ENCODE measurements at places on chromosomes 2 and 18. TPM values are rescaled to one million over a fixed set of nuclear protein-coding genes. Genes with fewer than 3 reads are reported as not detected.

The CNDP1 gene
- total RNA-seq, result not detected

- peak; percentile 29 for DNase-seq
Measured at GRCh38 chr2:20723543-20723942, 56.6 kb downstream of the GDF7 start.

DNA sequence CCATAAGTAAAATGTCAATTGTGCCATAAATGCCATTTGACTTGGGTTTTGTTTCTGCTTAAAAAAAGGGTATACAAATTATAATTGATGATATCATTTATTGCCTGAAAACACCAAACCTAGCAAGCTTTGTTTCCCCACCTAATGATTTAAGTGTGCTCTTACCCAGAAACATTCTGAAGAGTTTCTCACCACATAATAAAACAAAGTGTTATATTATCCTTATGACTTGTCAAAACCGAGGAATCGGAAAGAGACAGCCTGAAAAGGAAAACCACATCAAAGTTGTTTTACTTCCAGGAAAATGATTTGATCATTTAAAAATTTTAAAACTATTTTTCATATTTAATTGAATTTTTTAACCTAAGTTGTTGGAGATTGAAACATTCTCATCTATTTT lies 170.5 kb upstream of the SLC39A10 start:
- DNase-seq, result no peak

- DNase-seq, result peak; percentile 95
Measured at GRCh38 chr18:9055185-9055584, 47.3 kb upstream of the NDUFV2 start.

Data from fibroblast of the aortic adventitia (primary cell).